Stimulated activated CD4-positive, alpha-beta T cell treated with anti-CD3 and anti-CD28 coated beads, Interleukin-15, amount 100 ng/mL, for 24 hours (primary cell): ENCODE measurements at places on chromosomes 13 and 19.

- DNase-seq: no peak
Observed at GRCh38 chr19:10769533-10770491, 51.9 kb downstream of the DNM2 start.

DNA sequence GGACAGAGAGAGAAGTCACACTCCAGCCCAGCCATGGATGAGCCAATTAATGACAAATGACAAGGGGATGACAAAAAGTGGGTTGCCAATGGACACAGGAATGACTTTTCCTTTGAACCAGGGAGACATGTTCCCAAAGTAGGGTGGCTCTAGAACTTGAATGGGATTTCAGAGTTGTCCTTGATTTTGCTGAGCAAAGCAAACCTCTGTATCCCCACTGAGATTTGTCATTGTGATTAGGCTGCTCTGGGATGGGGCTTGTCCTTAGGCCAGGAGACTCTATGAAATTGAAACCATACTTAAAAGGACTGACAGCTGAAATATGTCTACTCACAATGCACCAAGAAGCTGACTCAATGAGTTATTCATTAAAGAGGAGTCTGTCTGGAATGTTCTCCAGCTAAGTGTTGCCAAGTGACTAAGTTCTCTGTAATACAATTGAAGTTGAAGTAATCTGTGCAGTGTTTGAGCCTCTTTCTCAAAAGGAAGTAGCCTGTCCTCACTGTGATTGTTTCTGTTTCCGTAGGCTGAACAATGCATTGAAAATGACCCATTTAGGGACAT lies 69.0 kb upstream of the PCDH9 start:
- no peak for DNase-seq

DNA sequence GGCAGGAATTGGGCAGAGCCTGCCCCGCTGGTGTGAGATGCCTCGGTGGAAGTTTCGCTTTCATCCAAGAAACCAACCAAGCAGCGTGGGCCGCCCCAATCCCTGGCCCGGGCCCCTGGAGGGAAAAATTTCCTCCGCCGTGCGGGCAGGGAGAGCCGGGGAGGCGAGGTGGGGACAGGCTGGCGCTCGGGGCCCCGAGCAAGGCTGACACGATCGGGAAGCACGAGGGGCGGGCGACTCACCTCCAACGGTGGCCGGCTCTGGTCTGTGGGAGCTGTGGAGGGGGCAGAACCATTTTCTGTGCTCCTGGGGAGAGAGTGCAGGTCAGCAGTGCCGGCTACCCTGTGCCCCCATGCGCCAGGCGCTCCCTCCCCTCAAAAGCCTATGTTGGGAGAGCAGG lies 11.0 kb downstream of the RNF126 start:
- no peak for DNase-seq

DNA sequence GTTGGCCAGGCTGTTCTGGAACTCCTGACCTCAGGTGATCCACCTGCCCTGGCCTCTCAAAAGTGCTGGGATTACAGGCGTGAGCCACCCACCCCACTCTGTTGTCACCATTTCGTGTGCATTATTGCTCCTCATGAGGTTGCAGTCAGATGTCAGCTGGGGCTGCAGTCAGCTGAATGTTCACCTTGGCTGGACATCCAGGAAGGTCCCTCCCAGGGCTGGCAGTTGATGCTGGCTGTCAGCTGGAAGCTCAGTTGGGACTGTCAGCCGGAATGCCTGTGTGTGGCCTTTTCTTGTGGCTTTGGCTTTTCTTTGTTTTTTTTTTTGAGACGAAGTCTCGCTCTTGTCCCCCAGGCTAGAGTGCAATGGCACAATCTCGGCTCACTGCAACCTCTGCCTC lies 6.6 kb downstream of the MEGF8 start:
- DNase-seq: no peak

DNA sequence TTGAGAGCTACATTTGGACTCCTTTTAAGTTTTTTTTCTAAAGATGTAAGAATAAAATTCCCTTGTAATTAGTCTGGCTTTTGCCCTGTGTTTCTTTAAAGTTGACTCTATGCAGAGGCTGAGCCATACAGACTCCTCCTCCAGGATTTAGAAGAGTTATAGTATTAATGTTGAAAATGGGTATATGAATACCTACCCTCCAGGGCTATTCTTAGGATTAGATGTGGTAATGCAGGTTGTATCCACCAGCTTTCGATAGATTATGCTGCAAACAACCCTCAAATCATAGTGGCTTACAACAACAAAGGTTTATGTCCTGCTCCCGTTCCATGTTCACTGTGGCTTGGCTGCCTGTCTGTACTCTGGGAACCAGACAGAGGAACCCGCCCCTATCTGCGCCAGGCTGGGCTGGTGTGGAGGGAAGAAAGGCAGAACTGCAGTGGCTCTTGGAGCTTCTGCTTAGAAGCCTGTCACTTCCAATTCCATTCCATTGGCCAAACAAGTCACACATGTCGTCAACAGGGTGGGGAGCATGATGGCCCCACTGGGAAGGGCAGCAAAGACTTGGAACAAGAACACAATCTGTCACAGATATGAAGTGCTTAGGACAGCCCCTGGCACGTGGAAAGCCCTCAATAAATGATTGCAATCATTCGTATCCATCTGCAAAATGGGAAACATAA lies 290.8 kb downstream of the FOXO1 start:
- no peak for DNase-seq

- DNase-seq: no peak
Observed at GRCh38 chr13:30837227-30838159, 68.6 kb upstream of the MEDAG start.
